ENCODE measurements at places on chromosomes 3 and 15.
A peak's percentile ranks its signal among the peaks of the same experiment; 100 is the strongest.

DNA sequence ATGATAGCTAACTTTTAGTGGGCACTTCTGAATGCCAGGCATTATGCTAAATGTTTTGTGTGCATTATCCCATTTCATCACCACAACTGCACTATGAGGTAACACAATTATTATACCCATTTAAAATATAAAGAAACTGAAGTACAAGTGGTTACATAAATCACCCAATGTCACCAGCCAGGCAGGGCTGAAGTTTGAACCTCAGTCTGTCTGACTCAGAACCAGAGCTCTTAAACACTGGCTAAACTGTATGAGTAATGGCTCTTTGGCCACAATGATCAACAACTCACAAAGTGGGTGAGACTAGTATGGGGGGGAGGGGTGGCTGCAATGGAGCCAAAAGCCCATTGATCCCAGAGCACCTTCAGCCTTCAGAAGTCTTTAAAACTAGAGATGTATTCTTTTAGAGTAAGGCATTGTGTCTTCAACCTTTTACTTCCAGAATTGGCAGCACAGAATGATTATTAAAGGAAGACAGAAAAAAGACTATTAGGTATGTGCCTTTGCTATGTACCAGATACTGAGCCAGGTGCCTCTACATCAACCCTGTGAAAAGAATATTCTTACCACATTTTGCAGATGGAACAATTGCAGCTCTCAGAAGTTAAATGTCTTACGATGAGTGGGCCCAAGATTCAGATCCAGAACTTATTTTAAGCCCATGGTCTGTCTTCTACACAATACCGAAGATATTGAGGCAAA lies 166.9 kb downstream of the UACA start:
- DNase-seq, result no peak

- no peak for DNase-seq
These were observed 4.7 kb downstream of the EIF1B start for GRCh38 chr3:40313975-40314860.

DNA sequence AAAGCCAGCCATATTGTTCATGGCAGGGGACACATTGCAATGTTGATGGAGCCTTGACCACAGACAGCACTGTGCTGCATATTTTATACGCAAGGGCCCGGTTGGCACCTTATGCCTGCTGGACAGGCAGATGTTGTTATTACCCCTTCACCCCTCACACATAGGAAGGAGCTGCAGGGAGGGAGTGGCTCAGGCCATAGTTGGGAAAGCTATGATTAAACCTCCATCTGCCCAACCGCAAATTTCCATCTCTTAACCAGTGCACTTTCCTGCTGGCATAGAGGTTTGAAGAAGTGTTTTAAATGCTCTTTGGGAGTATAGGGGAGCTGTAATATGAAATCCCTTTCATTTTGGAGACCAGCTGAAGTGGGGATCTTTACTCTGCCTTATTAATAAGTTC lies 224.7 kb downstream of the CACNA2D3 start:
- no peak for DNase-seq

GRCh38 chr3:121852256-121852655 lies 17.2 kb downstream of the EAF2 start:
- no peak for DNase-seq

DNA sequence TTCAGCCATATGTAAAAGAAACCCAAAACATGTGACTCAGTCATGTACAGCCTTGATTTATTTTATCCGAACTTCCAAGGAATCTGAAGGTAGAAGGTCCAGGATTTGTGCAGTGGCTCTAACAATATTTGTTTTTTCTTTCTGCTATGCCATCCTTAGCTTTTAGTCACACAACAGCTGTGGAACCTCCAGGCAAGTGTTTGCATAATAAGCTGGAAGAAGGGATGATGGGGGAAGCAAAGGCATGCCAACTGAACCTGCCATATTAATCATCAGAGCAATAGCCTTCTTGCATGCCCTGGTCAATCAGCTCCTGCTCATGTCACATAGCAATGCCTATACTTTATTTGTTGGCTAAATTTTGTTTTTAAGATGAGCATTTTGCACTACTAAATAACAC lies 444.7 kb upstream of the ARPP21 start:
- DNase-seq, result no peak

- DNase-seq, result no peak
These were observed 1.6 kb upstream of the CPN2 start for GRCh38 chr3:194352667-194353246.

DNA sequence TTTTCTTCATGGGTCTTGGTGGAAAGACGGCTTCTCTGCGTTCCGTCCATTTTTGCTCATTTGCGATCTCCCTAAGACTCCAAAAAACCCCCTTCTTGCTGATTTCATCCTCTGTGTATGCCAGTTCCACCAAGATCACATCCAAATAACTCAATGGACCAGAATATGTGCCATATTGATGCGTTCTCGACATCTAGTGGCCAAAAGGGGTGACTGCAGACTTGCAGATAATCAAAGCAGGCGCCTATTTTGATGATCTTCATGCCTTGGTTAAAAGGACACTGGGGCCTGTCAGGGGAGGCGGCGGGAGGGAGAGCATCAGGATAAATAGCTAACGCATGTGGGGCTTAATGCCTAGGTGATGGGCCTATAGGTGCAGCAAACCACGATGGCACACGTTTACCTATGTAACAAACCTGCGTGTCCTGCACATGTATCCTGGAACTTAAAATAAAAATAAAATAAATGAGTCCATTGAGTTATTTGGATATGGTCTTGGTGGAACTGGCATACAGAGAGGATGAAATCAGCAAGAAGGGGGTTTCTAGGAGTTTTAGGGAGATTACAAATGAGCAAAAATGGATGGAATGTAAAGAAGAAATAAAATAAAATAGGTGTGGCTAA lies 104.2 kb upstream of the RAD18 start:
- peak; percentile 41 for DNase-seq

GRCh38 chr15:81015621-81016488 lies 15.1 kb downstream of the TLNRD1 start:
- DNase-seq, result no peak

GRCh38 chr15:75811626-75812025 lies 31.6 kb upstream of the UBE2Q2 start:
- no peak for DNase-seq

DNA sequence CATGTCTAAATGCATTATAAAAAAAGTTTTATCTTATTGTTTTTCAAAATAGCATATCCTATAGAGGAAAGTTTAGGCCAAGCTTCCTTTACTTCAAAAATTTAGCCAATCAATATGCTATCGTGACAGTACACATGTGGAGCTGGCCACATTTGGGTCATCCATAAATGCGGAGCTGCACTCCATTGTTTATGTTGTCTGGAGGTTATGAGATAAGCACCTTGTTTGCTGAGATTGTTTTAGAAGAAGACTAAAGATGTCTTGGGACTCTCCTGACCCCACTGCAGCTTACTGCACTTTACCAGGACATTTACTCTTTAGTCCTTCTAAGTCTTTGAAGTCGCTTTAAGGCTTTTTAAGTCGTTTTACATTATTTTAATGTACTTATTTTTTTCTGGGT lies 265.9 kb downstream of the OCA2 start:
- no peak for DNase-seq

GRCh38 chr15:39406485-39406884 lies 174.4 kb upstream of the THBS1 start:
- DNase-seq, result no peak
